ENCODE measurements at places on chromosomes 6 and 20.

DNA sequence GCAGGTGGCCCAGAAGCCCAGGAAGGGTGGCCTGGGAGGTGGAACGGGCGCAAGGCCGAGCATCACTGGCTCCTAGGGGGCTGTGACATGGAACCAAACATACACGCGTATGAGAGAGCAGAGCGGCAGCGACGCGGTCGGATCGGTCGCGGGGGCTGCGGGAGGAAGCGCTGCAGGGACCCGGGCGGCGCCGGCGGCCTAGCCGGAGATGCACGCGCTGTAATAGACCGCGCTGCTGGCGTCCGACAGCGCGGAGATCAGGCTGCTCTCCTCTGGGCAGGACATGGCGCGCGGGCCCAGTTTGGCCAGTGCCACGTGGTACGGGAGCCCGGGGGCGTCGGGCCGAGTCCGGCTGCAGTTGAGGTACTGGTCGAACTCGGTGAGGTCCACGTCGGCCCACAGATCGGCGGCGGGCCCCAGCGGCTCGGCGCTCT is 1.5 kb downstream of the SOX18 start:
- no peak for DNase-seq

DNA sequence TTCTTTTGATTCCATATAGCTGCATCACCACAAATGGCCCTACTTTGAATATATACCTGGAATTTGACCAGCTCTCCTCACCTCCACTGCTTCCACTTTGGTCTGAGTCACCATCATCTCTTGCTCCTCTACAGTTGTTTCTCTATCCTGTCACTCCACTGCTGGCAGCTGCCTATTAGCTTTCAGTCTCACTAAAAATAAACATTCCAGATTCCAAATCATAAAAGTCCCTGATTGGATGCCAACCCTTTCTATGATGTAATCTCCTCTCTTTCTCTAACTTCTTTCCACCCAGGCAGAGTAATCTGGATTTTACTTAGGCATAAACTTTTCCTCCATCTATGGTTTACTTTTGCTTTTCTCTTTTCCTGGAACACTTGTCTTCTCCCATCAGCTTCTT is 49.1 kb downstream of the RFPL4B start:
- DNase-seq, result no peak

- DNase-seq, result no peak
These were observed 69.9 kb downstream of the SESN1 start for GRCh38 chr6:109024784-109025183.

- peak; percentile 24 for DNase-seq
These were observed 16.4 kb upstream of the STX16 start for GRCh38 chr20:58634521-58635278.

GRCh38 chr6:123901436-123901835 is 97.8 kb downstream of the NKAIN2 start:
- DNase-seq, result no peak
